ENCODE measurements at places on chromosomes 2 and 18.

DNA sequence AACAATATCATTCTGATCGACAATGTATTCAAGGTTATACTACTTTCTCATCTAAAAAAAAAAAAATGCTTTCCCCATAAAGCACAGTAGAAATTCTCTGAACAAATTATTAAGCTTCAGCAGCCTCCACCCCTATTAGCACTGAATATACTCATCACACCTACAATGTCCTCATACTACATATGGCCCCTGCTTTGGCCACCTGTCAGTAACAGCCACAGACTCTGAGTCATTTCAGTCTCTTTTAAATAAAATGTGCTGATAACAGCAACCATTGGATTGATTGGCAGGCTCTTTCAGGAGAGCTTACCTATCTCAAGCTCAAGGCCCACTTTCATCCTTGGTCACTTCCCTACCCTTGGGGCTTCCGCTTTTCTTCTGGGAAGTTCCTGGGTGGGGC is 236.7 kb downstream of the TMX3 start:
- DNase-seq, result no peak

DNA sequence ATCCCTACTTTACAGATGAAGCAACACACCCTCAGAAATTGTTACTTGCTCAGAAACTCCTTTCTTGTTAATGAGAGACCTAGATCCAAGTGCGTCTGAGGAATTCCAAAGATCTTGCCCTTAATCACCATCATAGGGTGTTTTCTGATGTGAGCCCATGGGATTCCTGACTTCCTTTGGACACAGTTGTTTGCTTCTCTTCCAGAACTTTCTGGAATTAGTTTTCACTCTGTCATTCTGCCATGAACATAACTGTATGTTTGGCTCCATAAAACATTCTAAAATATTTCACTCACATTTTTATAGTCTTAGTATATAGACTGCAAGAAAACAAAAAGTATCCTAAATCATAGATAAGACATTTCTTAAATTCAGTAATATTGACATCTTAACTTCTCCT is 593.9 kb upstream of the SOX11 start:
- DNase-seq, result no peak

DNA sequence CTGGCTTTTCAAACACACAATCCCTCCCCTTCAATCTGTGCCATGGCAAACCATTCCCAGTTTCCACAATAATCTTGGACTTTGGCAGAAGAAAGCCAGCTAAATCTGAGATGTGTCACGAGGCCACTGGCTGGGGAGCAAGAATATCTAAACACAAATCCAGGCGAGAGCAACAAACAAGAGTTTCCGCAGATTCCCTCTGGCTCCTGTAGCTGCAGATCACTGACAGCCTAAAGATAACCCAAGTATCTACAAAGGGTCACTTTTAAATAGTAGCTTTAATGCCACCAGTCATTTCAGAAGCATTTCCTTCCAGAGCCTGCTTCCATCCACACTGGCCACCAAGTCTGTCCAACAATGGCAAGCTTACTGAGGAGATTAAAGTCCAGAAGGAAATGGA is 86.9 kb downstream of the ACVR1 start:
- no peak for DNase-seq

DNA sequence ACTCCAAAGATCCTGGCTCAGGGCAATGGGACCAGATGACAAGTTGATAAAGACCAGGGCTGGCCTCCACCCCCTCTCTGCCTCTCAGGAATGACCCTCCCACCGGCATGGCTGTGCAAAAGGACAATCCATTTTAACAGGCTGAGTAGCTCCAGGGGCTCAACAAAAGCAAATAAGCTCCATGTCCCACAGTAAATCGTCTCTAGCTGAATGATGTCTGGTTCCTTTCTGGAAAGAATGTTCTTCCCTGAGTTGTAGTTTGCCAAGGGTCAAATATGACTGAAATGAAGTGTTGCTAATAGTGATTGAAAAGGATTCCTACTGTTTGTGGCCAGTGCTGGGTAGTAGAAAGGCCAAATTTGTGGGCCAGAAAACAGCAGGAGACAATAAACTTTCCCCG is 434.4 kb upstream of the ETAA1 start:
- no peak for DNase-seq

DNA sequence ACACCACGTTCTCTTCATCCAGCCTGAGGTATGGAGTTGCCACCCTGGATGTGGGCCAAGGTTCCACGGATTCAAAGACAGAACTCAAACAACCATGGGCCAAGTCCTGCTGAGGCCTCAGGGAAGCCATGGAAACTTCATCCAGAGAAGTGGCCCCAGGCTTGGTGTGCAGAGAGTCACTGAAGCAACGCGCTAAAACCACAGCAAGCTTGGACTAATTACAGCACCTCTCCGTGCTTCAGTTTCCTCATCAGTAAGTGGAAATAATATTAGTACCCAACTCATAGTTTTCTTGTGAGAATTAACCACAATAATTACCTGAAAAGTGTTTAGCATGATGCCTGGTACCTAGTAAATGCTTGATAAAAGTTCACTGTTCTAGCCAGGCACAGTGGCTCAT is 19.2 kb upstream of the AP1S3 start:
- no peak for DNase-seq

DNA sequence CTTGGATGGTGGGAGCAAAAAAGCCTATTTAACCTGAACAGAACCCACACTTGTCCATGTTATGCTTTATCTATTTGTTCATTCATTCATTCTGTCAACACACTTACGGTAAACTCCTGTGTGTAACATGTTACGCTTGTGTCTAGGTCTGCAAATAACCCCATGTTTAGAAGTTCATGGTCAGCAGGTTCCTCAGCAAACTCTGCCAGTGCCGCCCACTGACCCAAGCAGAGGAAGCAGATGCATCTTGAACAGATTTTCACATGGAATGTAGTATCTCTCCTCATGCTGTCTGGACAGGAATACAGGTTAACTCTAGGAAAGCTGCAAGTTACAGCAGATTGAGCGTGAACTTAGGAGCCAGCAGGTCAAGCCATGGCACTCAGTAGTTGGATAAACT is 213.7 kb upstream of the COPS8 start:
- no peak for DNase-seq

GRCh38 chr18:13217971-13218367 is 591 bp upstream of the LDLRAD4 start:
- no peak for DNase-seq

- DNase-seq, result no peak
Measured at GRCh38 chr2:67213677-67214402, 183.3 kb upstream of the ETAA1 start.

GRCh38 chr18:72833471-72833870 is 34.3 kb downstream of the NETO1 start:
- no peak for DNase-seq

- no peak for DNase-seq
Measured at GRCh38 chr2:143321994-143322393, 192.8 kb downstream of the ARHGAP15 start.

DNA sequence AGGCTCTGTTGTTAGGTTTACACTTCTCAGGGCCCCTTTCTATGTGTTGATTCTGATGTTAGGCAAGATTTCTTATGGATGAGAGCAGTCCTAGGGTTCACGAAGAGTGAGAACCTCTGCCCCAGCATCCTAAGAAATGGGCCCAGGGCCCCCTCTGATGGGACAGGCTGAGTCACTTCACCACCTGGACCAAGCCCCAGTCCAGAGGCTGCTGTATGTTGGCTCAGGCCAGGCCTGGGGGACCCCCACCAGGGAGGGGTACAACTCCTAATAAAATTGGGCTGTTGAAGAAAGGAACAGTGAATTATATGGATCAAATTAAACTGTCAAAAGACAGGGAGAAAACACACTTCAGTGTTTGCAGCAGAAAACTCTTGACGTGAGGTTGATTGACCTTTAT is 365.9 kb upstream of the HS6ST1 start:
- no peak for DNase-seq

GRCh38 chr2:44772131-44772530 is 169.4 kb upstream of the SIX3 start:
- no peak for DNase-seq

DNA sequence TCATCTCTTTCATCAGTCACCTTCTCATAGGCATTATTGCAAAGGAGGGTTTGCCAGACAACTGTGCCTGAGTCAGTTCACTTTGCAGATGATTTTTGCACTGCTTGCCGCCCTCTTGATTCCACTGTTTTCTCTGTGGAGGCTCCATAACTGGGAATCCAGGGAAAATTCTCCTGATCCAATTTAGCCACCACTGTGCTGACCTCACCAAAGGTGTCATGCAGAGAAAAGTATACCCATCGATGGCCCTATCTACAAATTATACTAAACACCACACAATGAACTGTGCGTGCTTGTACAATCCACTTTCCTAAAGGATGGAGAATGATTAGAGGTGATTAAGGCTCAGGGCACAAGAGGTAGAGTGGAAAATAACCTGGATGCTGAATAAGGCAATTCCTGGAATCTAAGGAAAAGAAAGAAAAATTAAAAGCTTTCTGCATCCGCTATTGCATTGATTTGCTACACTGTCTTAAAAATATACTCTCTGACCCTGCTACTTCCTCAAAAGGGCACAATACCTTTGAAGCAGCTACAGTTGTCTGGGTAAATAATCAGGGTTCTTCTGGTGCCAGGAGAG is 409.4 kb downstream of the RIT2 start:
- no peak for DNase-seq

GRCh38 chr2:241891315-241891987 is 21.9 kb downstream of the RTP5 start:
- DNase-seq, result no peak

DNA sequence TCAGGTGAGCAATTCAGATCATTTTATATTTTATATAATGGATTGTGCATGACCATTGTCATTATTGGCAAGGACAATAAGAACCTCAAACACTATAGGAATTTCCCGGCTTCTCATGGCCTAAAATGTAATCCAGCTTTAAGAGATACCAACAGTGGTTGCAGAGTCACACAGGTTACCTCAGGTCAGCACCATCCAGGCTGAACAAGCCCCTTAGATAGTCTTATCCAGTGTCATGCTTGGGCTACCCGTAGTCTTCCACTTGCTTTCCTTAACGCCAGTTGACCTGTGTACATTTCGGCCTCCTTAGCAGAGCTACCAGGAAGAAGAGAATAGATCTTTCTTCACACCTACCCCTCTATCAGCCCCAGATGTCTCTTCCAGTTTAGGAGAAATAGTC is 293.3 kb upstream of the SYT4 start:
- no peak for DNase-seq

DNA sequence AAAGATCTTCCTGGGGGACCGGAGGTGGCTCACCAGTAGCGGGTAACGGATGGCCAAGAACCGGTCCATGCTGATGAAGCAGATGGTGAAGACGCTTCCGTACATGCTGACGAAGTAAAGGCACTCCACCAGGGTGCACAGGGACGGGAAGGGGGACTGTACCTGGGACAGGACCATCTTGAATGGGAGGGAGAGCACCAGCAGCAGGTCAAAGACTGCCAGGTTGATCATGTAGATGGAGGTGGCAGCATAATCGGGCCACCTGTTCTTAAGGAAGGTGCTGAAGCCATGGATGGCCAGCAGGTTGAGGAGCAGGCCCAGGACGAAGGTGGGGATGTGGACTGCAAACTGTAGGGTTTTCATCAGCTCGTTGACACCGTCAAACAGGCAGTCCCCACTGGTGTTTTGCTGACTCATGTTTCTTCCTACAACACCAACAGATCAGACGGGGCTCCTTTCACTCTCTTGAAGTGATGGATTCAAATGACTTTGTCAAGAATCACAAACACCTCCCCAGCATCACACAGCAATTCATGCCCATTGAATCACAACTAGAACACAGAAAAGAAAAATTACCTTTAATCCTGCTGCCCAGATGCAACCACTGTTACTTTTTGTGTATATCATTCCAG is 14.4 kb downstream of the GPR55 start:
- no peak for DNase-seq

DNA sequence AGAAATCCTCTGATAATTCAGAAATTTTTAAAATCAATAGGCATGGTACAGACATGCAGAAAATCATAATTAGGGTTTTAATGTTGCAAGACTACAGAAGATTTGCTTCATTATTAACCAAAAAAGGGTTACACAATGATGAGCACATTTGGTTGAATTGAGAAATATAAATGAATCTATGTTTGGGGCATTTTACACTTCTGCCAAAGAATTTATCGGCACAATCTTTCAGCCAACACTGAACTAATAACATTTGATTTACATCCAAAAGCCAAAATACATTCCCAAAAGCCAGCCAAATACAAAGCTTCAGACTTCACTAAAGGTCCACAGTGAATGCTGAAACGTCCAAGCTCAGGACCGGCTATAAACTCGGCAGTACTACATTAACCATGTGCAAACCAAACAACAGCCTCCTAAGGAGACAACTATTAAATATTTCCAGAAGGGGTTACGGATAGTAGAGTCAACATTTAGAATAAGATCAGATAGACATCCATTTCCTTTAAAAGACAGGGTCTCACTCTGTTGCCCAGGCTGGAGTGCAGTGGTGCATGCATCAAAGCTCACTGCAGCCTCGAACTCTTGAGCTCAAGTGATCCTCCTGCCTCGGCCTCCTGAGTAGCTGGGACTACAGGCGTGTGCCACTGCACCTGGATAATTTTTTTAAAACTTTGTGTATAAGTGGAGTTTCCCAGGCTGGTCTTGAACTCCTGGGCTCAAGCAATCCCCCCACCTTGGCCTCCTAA is 29.4 kb downstream of the SPRED2 start:
- no peak for DNase-seq

- no peak for DNase-seq
Measured at GRCh38 chr18:76348267-76349066, 146.6 kb downstream of the ZNF516 start.

DNA sequence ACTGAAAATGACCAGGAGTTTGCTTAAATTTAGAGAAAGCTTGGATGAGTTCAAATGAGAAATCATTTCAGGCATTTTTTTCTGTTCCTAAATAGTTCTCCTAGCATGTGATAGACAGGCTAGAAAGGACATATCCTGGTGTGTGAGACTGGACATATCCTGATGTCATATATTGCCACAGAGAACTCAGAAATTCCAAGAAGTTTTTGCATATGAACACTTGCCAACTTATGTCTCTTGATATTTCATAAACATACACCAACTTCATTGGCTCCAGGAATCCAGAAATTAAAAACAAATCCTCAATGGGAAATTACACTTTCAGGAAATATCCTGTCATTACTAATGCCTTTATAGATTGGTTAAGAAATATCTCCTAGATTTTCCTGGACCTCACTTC is 2.9 kb upstream of the SERPINB4 start:
- no peak for DNase-seq

GRCh38 chr2:40488927-40489677 is 37.2 kb upstream of the SLC8A1 start:
- DNase-seq, result no peak

- no peak for DNase-seq
Measured at GRCh38 chr2:240481720-240482119, 46.3 kb downstream of the GPC1 start.

GRCh38 chr2:182300608-182301007 is 126.2 kb downstream of the PDE1A start:
- DNase-seq, result no peak

Measured in non-pigmented ciliary epithelial cell (primary cell).